ENCODE measurements at places on chromosomes 12 and 14.

DNA sequence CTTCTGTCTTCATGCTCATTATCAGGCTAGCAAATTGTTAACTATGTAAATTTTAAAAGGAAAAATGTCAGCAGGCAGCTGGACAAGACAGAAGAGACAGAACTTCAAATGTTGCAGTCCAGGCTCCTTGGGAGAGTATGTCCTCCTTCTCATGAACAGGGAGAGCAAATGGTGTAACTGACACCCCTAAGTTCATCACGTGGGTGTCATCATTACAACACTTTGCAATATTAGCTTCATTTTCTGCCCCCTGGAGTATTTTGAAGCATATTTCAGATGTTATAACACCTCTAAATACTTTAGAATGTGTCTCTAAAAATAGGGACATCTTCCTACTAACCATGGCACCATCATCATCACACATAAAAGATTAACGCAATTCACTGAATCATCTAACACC, 62.1 kb downstream of the ZNF664 start:
- DNase-seq, result no peak

GRCh38 chr12:128755566-128755965, 68.2 kb downstream of the SLC15A4 start:
- DNase-seq, result no peak

GRCh38 chr12:124660851-124661250, 93.4 kb upstream of the NCOR2 start:
- no peak for DNase-seq

- no peak for DNase-seq
Observed at GRCh38 chr12:49456131-49456679, 82.6 kb upstream of the KCNH3 start.

GRCh38 chr12:23751641-23752040, 197.8 kb downstream of the SOX5 start:
- no peak for DNase-seq

DNA sequence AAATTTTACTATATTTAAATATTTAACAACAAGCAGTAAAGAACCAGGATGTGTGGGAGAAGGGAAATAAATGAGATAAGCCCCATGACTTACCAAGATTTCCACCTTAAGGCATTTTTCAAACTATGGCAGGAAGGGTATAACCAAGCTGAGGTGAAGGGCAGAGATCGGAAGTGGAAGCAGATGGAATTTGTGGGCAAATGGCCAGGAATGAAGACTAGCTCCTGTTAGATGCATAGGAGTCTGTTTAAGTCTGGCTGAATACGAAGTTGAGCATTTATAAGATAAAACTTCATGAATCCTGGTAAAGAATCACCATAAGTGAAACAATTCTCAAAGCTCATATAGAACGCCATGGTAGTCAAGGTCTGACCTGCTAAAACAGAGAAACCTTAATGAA, 163.5 kb downstream of the DIO2 start:
- no peak for DNase-seq

DNA sequence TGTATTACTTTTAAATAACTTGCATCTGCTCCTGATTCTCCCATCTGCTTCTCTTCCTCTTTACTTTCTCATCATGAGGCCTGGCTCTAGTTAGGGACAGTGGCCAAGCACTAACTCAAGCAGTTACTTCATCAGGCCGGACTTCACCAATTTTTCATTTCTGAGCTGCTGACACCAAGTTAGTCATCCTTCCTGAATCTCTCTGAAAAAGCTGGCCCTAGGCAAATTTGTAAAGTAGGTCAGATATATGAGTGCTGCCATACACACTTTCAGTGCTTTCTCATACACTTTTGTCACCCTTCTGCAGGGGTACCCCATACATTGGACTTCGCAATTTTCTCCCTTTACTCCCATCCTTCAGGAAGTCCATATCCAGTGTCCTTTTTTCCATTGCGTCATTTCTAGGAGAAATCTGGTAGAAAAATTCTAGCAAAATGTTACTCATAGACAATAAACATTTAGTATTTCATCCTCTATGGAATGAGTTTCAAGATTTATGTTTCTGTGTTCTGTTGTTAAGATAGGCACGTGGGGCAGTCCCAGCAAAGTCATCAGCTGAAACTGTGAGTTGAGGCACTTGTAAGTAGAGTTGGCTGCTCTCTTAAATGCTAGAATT, 276.8 kb upstream of the TMPO start:
- DNase-seq, result no peak

GRCh38 chr14:24309538-24310264, at the start of gene LTB4R2:
Gene LTB4R2 (plus strand): TSS chr14:24310140. CDS start chr14:24310665, 525 bp downstream.
- peak; percentile 19 for DNase-seq

- DNase-seq, result no peak
Observed at GRCh38 chr12:96766232-96766631, 140.8 kb upstream of the NEDD1 start.

GRCh38 chr14:53011053-53011462, 60.2 kb upstream of the FERMT2 start:
- DNase-seq, result peak; percentile 90

GRCh38 chr14:49460662-49461061, 125.5 kb downstream of the RPS29 start:
- DNase-seq, result no peak

DNA sequence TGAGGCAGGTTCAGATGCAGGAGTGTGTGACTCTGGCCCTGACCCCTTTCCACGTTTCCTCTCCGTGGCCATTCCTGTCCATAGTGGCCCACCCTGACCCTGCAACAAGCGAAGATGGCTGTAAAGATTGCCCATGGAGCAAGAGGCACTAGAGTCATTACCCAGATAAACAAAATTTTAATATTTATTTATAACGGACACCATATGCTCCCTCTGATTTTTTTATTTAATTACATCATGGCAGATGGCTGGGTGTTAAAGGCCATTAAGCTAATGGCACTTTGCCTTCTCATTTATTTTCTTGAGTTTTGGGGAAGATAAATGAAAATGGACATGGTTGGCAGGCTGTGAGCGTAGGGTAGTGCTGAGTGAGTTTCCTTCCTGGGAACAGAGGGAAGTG, 58.7 kb downstream of the WSCD2 start:
- DNase-seq, result no peak

DNA sequence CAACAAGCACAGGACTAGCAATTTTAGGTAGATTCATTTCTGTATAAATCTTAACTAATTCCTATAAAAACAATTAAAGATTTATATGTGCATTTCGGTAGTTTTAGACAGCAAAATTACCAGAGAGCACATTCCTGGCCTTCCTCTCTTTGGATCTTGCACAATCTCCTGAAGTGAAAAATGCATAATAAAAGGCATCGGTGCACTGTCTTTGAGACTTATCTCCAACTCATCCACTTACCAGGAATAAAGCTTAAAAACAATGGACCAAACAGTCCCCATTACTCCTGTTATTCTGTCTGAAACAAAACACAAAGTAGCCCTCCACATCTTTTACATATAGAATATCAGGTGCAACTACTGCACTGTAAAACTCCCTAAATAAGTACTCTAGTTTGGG, 69.3 kb downstream of the HECTD1 start:
- DNase-seq, result no peak

- no peak for DNase-seq
Observed at GRCh38 chr12:75577812-75578211, 66.4 kb upstream of the KRR1 start.

GRCh38 chr12:6180268-6181051, 19.7 kb upstream of the CD9 start:
- peak; percentile 63 for DNase-seq

- DNase-seq, result no peak
Observed at GRCh38 chr12:124013073-124013472, 40.1 kb downstream of the ZNF664 start.

GRCh38 chr12:50097952-50098351, 5.9 kb upstream of the GPD1 start:
- no peak for DNase-seq

DNA sequence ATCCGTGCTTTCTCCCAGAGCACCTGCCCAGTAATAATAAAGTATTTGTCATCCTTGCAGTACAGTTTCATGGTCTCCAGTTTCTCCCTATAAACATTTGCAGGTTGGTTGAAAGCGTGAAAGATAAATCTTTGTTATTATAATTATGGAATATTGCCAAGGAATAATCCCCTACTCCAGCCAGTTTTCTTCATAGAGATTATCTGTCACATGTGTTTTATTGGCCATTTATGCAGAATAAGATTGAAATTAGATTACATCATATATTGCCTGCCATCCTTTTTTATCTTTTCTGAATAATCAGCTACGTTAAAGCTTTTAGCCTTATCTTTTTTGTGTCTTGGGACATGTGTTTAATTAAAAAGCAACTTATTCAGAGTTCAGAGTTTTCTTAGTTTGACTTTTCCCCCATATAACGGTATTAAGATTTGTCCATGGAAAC, 168.0 kb downstream of the KICS2 start:
- no peak for DNase-seq

- no peak for DNase-seq
Observed at GRCh38 chr12:53776872-53777271, 25.1 kb upstream of the CISTR start.

- no peak for DNase-seq
Observed at GRCh38 chr14:84937449-84937848, 592.5 kb upstream of the FLRT2 start.

GRCh38 chr12:62772416-62772955, 162.5 kb downstream of the PPM1H start:
- DNase-seq, result no peak

GRCh38 chr14:39419272-39419671, 13.0 kb downstream of the FBXO33 start:
- DNase-seq, result no peak

- no peak for DNase-seq
Observed at GRCh38 chr12:724194-724855, 28.1 kb upstream of the WNK1 start.

- no peak for DNase-seq
Observed at GRCh38 chr12:47989023-47989417, 15.3 kb downstream of the COL2A1 start.

DNA sequence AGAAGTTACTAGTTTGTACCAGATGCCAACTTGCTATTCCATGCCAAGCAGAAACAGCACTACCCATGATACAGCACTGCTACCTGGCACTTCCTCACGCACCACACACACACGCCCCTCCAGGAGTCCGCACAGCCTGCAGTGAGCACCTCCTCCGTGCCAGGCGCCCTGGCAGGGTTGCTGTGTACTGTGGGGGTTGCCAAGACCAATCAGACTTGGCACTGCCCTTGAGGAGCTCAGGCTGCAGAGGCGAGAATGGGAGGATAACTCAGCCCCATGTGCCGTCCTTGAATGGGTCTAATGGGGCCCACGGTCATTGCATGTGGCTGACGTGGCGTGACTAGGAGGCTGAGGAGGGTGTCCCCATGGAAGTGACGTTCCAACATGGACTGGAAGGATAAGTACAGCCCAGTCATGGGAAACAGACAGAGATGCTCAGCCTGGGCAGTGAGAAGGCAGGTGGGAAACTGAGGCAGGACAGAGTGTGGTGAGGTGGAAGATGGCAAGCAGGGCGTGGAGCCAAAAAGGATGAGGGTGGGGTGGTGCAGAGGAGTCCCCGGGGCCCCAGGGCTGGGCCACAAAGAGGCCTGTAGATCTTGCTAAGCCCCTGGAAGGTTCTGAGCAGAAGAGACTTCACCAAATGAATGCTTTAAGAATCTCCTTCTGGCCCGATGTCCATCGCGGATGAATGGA, 65.3 kb upstream of the C14orf180 start:
- no peak for DNase-seq

DNA sequence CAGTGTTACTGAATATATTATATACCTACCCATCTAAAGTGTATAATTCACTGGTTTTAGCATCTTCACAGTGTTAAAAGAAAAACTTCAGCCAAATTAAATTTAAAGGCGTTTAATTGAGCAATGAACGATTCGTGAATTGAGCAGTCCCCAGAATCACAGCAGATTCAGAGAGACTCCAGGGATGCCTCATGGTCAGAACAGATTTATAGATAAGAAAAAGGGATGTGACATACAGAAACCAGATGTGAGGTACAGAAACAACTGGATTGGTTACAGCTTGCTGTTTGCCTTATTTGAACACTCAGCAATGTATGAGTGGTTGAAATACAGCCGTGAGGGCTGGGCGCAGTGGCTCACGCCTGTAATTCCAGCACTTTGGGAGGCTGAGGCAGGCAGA, 84.6 kb downstream of the WNK1 start:
- no peak for DNase-seq

DNA sequence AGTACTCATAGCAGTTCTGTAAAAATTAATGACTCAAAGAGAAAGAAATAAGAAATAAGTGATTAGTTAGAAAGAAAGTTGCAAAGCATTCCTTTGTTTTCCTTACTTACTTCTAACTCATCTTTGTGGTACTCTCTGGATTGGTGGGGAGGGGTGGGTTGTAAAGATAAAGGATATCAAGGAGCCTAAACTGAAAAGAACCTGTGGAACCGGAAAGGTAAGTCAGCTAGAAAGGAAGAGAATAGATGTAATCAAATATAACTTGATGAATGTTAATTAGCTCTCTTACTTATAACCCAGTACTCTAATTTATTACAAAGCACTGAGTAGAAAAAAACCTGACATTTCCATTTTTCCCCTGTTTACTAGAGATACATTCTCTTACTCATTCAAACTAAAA, 37.5 kb upstream of the KRR1 start:
- DNase-seq, result no peak

DNA sequence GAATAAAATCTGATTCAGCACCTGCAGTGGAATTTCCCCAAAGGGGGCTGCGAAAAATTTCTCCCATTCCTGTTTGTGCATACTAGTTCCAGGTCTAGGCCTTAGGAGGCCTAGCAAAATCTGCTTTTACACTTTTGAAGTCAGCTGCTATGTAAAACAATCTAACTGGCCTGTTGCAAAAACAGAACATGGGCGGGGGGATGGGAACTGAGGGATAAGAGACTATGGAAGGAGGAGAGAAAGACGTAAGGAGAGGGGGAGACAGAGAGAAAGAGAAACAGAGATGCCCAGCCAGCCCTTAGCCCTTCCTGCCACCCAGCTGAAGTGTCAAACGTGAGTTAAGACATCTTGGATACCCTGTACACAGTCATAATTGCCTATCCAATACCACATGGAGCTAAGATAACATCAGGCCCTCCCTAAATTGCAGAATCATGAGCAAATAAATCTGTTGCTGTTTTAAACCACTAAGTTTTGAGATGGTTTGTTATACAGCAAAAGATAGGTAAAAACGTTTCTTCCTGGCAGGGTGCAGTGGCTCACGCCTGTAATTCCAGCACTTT, 45.6 kb downstream of the SPTLC2 start:
- DNase-seq, result no peak

GRCh38 chr14:94857950-94858349, 88.0 kb upstream of the GSC start:
- DNase-seq, result peak; percentile 54

Measured in right hindlimb (tissue), 1 donor.